Fibroblast of skin of right quadriceps (primary cell): ENCODE measurements at places on chromosomes 7 and 10.

- DNase-seq, result no peak
Measured at GRCh38 chr10:1486841-1487687, 250.3 kb downstream of the ADARB2 start.

GRCh38 chr10:492836-493235 is 196.6 kb downstream of the DIP2C start:
- DNase-seq, result no peak

- DNase-seq, result no peak
Measured at GRCh38 chr7:102874966-102875365, 37.8 kb upstream of the LRRC17 start.

DNA sequence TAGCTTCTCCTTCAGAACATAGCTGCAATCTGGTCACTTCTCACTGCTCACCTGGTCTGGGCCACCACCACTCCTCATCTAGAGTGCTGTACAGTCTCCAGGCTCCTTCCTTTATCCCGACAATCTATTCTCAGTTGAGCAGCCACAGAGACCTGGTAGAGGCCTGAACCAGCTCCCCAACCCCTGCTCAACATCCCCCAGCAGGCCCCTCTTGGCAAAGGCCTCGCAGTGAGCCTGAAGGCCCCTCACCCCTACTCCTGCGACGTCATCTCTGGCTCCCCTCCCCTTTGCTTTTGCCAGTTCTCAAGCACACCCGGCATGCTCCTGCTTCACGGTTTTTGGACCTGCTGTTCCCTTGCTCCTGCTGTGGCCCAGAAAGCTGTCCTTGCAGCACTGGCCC is 113.9 kb downstream of the ARHGAP22 start:
- no peak for DNase-seq

GRCh38 chr7:43572516-43573049 is 10.3 kb upstream of the STK17A start:
- DNase-seq, result peak; percentile 100

DNA sequence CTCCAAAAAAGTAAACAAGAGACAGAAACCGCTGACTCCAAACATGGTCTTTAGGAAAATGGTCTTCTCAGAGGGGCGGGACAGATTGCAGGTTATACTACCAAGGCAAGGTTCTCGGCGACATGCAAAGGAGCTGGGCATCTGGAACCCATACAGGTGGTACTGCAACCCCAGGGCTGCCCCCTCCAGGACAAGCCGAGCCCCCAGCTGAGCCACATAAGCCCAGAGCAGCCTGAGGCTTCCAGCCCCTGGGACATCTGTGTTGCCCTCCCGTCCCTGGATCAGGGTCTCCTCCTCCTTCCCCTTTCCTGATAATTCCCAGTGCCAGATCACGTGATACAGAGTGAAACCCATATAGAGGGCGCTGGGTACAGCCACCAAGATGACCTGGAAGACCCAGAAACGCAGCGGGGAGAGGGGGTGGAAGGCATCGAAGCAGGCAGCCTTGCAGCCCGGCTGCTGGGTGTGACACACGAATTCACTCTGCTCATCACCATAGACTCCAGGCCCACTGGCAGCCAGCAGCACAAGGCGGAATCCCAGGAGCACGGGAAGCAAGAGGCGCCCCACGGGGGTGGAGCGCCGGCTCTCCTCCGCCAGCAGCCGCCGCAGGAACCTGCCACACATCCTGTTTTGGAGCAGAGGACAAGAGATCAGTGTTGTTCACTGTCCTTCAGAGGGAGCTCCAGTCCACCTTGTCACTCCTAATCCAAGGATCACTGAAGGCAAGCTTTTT is at the start of gene GJC3:
Gene GJC3, minus strand, starts transcription at position 627 of the 736 bp plus-strand sequence. Its CDS starts 0 bp downstream, at position 627.
- DNase-seq, result peak; percentile 53

DNA sequence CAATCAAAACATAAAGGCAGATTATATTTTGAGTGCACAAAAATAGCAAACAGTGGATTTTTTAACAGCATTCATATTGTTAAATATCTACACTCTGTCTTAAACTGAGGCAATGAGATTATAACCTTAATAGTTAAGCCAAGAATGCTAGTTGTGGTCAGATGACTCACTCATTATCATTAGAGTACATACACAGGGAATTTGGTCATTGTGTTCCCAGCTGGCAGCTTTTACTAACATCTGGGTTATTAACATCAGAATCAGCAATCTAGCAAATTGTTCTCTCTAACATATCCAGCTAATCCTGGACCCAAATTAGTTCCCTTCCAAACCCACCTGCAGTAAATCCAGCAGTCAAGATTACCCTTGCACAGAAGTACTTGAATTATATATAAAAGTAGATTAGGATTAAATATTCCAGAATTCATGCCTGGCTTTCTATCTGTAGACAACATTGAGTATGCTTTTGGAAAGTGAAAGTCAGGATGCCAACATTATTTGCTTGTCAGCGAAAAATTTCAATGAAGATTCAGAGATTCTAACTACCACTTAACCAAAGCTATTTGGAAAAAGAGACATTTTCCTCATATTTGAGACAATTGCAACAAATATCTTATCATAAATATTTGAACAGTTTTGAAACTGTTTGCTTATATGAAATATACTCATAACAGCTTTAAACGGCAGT is 1035.6 kb upstream of the PHF14 start:
- peak; percentile 37 for DNase-seq

GRCh38 chr7:130903358-130903974 is 169.5 kb upstream of the KLF14 start:
- DNase-seq, result peak; percentile 85

GRCh38 chr10:4867520-4868356 is 41.7 kb downstream of the AKR1E2 start:
- DNase-seq, result no peak

- DNase-seq, result peak; percentile 77
Measured at GRCh38 chr10:30747633-30748032, 118.1 kb upstream of the LYZL2 start.

DNA sequence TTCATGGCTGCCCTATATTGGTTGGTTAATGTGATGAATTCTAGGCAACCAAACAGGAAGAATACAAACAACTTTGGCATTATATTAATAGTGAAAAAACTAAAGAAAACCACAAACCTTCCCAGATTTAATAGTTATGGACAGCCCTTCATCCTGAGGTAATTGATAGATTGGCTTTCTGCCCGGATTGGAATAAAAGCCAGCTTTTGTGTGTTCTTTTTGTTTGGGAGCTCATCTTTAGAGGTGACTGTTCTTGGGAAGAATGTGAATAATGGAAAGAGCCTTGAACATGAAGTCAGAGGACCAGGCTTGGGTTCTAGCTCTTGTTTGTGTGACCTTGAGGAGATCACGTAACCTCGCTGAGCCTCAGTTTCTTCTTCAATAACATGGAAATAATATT is 92.3 kb downstream of the VTI1A start:
- peak; percentile 62 for DNase-seq

DNA sequence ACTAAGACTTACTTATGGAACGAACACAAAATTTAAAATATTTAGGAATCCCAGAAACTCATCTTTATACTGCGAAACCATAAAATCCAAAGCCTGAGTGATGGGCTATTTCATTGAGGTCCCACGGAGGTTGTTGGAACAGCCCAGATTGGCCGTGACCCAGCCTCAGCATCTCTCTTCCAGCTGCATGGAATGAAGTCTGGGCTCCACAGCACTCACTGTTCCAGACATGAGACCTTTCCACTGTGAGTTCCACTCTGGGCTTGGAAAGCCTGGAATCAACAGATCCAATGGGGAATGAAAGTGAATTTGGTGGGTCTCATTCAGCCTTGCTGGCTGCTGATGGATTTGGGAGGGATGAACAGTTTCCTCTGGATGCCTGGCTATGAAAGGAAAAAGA is 184.9 kb downstream of the EMX2 start:
- DNase-seq, result no peak

DNA sequence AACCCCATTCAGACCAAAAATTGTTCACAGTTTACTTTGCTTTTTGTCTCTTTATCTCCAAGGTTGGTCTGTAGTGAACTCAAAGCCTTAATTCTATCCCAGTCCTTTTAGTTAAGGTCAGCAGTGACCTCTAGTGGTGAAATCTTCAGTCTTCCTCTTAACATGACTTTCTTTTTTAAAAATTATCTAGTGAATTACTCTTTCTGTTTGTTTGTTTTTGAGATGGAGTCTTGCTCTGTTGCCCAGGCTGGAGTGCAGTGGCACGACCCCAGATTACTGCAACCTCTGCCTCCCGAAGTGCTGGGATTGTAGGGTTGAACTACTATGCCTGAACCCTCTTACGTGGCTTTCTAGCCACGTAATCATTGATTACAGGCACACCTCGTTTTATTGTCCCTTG is 25.0 kb downstream of the ZNF487 start:
- peak; percentile 71 for DNase-seq

DNA sequence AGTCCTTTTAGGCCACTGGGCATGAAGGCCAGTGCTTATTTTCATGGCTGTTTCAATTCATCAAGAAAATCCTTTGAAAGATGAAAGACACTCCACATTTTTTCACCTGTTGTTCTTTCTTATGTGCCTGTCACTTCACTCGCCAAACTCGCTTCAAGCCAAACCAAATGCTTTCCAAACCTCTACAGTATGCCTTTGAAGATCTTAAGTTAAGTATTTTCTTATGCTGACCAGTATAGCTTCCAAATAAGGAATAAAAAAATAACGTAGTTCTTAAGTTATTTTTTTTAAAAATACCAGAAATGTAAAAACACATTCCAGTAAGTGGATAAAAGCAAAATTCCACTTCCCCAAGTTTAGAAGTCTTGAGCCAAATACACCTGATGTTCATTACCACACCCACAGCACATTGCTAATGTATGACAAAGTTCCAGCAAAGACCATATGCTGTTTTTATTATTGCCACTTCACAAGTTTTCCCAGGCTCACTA is 186.1 kb downstream of the MTERF1 start:
- DNase-seq, result peak; percentile 42

- no peak for DNase-seq
Measured at GRCh38 chr7:11343136-11343535, 369.5 kb downstream of the PHF14 start.

DNA sequence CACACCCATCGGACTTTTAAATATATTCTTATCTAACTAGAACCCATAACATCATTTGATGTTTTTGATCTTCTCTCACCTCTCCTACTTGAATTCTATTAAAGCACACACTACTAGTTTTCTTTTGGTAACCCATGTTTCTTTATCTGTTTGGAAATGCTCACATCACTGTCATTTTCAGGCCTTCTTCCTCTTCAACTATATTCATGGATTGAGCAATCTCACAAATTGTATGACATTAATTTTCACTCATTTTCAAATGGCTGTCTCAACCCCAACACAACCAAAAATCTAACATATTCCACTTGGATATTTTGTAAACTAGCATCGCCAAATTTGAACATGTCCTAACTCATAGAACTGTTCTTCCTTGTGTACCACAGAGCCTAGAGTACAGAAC is 488.0 kb upstream of the SEMA3A start:
- DNase-seq, result no peak

DNA sequence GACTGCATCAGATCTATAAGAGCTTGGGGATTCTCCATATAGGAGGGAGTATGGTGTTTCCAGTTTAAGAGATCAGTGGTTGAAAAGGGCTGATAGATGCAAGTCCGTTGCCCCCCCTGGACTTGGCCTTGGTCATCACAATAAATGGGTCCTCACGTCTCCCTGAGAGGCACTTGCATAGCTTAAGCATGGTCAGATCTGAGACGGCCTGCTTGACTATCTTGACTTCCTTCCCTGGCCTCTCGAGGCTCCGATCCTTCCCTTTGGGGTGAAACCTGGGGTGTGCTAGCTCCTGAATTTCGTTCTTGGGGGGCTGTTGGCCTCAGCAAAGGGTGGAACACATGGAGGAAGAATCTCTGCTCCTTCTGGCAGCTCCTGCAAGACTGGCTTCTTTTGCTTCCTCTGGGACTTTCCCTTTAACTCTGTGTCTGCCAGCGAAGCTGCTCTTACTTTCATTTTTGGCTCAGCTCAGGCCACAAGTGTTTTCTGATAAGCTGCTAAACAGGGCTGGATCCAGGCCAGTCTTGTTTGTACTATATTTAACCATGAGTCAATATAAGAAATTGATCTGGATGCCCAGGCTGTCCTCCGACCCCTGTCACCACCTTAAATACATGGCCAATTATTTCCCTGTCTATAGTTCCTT is 11.2 kb upstream of the ZNF485 start:
- DNase-seq, result peak; percentile 23

- DNase-seq, result peak; percentile 37
Measured at GRCh38 chr10:111598433-111599059, 521.7 kb downstream of the ADRA2A start.

DNA sequence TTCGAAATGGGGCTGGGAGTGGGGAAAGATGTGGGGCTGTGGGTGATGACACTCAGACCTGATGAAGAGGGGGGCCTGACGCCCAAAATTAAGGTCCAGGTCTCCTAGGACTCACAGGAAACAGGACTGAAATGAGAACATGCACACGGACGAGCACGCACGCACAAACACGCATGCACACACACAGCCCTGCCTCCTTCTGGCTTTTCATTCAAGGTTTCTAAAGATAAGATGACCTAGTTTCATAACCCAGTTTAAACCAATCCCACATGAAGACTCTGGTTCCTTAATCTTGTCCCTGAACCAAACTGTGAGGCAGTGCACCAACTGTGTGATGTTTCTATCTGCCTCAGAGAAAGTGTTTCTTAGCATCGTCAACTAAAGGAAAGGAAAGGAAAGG is 162.0 kb downstream of the DGKI start:
- no peak for DNase-seq

DNA sequence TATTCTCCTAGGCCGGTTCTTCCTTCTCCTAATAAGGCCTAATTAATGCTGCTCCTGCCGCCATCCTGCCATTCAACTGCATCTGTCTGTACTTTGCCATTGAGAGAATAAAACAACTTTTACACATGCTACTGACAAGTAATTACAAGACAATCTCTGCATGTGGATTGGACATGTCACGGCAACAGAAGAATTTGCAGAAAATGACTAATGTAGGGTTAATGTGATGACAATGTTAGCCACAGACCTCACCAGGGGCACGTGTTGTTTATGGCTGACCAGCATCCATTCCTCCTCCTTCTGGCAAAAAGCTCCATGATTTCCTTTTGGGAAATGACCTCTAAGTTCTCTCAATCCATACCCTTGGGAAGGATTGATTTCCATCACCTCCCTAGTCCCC is 58.0 kb downstream of the NEBL start:
- peak; percentile 7 for DNase-seq

DNA sequence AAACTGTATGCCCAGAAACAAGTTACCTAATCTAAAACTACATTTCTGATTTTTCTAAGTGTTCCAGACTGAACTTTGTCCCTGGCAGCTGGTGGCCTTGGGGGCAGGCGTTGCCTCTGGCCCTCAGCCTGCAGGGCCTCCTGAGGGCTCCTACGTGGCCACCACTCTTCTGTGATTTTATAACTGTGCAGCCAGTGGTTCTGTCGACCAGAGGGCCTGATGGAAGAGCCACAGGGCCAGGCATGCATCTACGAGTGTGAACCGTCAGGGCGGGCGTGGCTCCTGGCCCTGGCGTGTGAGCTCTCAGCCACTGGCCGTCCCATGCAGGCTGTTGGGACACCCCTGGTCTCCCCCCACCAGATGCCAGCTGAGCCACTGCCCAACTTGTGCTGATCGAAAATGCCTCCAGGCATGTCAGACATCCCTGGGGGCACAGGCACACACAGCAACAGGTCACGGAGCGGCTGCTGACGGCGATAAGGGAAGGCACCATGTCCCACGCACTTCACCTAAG is 173.4 kb downstream of the ZMYND11 start:
- no peak for DNase-seq

- no peak for DNase-seq
Measured at GRCh38 chr10:42960491-42960990, 116.3 kb upstream of the RET start.
